ENCODE measurements at places on chromosomes 16 and 17. TPM values are rescaled to one million over a fixed set of nuclear protein-coding genes. Genes with fewer than 3 reads are reported as not detected.

- no peak overlapping the region for H3K4me3 ChIP-seq
- 0 out of 2 replicates have a peak, but pooled peaks cover 3% of the 10 kb centered on the region for H3K36me3 ChIP-seq
- DNase-seq = no peak
Measured at GRCh38 chr17:17019891-17020456, 22.3 kb upstream of the MPRIP start.

Gene SLC6A4
- not detected for total RNA-seq

Gene ARHGDIG
- not detected for total RNA-seq

DNA sequence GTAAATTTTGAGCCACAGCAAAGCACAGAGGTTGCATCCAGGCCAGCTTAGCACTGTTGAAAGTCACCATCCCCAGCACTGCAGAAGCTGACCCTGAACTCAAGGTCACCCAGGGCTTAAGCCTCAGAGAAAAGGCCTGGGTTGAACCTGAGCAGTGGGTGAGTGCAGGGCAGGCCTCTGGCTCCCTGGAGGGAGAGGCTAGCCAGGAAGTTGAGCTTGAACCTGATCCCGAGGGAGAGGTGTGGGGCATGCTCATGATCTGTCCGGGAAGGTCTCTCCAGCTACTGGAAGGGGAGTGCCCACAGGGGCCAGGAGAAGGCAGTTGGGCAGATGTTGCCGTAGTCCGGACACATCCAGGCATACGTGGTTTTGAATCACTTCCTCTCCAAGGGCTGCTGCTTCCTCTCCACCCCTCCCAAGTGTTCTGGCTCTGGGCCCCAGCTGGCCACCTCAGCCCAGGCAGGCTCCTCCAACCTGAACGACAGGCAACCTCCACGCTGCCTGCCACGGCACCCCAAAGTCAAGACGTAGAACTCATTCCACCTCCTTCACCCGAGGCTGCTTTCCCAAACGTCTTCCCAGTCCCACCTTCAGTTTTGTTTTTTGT, 18.4 kb downstream of the CARHSP1 start:
- peak overlapping the region; percentile 93 for H3K27ac ChIP-seq
- H3K27me3 ChIP-seq = peaks cover 21% of the 10 kb centered on the region
- peaks cover 43% of the 10 kb centered on the region for H3K4me1 ChIP-seq
- DNase-seq = peak; percentile 72
- peaks cover 31% of the 10 kb centered on the region for H3K36me3 ChIP-seq

DNA sequence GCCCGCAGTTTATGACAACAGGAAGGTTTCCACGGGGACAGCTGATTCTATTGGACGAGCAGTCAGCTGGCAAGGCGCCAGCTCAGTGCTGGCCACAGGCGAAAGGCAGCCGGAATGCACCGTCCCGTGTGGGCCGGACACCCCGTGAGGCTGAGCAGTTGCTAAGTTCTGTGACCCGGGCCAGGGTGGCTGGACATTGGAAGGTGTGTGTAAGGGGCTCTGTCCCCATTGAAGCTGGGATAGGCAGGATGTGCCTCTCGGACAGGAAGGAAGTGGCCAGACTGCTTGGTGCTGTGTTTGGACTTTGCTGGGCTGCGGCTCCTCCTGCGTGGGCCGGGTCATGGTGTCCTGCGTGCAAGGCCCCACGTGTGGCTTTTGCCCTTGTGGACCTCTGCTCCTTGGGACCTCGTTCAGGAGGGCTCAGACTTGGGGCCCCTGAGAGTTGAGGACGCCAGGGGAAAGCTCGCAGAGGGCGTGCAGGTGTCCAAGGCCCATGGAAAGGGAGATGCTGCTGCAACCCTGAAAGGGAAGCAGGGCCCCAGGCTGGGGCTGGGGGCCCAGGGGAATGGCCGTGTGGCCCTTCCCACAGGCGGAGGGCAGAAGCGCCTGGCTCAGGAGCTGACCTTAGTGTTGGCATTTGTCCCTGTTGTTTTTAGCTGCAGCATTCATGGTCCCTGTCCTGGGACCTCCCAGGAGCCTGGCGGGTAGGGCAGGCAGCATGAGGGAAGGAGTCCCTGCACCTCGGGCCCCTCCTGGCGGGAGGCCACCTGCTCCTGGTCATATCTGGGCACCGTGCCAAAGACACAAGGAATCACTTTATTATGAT, 10.0 kb downstream of the BAIAP2 start:
- H3K27me3 ChIP-seq = peaks cover 9% of the 10 kb centered on the region
- peaks cover 44% of the 10 kb centered on the region for H3K4me1 ChIP-seq
- peak; percentile 82 for DNase-seq
- peak overlapping the region; percentile 78 for H3K4me3 ChIP-seq
- H3K27ac ChIP-seq = peak overlapping the region; percentile 96

GRCh38 chr16:78663690-78664089, 564.2 kb downstream of the WWOX start:
- H3K4me3 ChIP-seq = no peak overlapping the region
- DNase-seq = no peak
- peaks cover 6% of the 10 kb centered on the region for H3K36me3 ChIP-seq
- H3K27ac ChIP-seq = no peak overlapping the region

DNA sequence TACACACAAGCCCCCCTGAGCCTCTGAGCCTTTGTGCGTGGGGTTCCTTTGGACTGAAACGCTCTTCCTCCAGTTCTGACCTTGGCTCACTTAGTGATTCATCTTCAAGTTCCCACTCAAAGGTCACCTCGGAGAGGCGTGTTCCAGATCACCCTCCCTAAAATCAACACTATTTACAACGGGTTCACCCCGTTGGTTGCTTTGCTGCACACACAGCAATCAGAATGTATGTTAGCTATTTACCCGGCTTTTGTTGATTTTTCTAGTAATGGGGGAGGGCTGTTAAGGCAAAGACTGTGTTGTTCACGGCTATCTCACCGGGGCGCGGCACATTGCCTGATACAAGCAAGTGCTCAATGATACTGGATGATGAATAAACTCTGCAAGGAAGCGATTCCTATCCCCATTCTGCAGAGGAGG, 977 bp downstream of the NAGPA start:
- peak overlapping the region; percentile 85 for H3K4me3 ChIP-seq
- H3K36me3 ChIP-seq = no peaks in the 10 kb centered on the region
- peaks cover 23% of the 10 kb centered on the region for H3K4me1 ChIP-seq
- DNase-seq = no peak
